SK-N-SH (cell line): ENCODE measurements at places on chromosomes 4 and X. TPM values are rescaled to one million over a fixed set of nuclear protein-coding genes. Genes with fewer than 3 reads are reported as not detected.
A peak's percentile ranks its signal among the peaks of the same experiment; 100 is the strongest.

DNA sequence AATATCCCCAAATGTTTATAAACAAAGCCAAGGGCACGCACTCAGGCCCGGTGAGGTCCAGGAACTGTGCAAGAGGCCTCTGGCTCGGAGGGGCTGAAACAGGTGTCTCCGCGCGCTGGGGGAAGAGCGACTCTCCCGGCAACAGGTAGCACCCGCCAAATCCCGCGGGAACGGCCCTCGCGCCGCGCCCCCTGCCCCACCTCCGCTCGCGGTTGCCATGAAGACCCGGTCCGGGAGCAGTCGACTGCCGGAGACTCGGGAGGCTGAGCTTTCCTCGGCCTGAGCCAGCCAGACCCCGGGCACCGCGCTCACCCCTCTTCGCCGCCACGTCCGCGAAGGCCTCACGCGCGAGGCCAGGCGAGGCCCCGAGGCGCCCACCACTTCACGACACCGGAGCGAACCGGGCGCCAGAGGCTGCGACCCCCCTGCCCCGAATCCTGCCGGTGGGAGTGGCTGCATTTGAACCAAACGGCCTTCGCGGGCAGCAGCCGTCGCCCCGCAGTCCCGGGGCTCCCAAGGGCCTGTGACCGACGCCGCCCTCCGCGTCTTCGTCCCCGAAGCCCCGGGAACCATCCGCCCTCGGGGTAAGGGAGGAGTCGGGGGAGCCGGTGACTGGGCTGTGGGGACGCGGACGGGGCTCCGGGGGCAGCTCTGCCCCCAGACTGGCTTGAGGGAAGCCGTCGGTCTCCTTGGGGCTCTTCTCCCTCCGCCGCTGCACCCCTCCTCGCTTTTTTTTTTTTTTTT lies at the start of gene NSUN7:
TSS of gene NSUN7 (plus strand) at position 239 of the 744 bp plus-strand sequence. CDS start 739 bp downstream, outside the sequence.
- H3K27me3 ChIP-seq = no peaks in the 10 kb centered on the region
- H3K4me3 ChIP-seq = peak within 1 kb of the TSS; percentile 54
- DNase-seq = peak; percentile 91
- H3K36me3 ChIP-seq = no peaks in the 10 kb centered on the region

- no peaks in the 10 kb centered on the region for H3K36me3 ChIP-seq
- no peaks in the 10 kb centered on the region for H3K4me1 ChIP-seq
- no peak for DNase-seq
- no peaks in the 10 kb centered on the region for H3K27me3 ChIP-seq
These were observed 10.1 kb downstream of the GSX2 start for GRCh38 chr4:54110019-54110416.

- H3K4me3 ChIP-seq = no peak overlapping the region
- no peak overlapping the region for H3K27ac ChIP-seq
- DNase-seq = no peak
- no peaks in the 10 kb centered on the region for H3K4me1 ChIP-seq
These were observed 116.9 kb downstream of the RASL11B start for GRCh38 chr4:52979020-52979419.

DNA sequence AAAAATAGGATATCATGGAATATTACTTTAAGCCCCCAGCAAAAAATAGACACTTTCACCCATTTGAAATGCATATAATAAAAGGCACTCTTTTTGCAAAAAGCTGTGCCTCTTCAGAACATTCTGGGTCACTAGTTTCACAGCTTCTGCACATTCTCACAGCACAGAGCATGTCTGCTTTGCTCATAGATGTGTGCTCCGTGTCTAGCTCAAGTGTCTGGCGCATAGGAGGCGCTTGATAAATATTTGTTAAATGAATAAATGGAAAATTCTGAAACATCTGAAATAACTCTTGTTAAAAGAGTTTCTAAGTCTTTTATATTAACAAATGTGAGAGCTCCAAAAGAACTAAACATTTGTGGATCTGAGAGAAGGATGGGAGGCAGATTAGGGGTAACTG lies 275.2 kb downstream of the PTTG2 start:
- H3K27me3 ChIP-seq = no peaks in the 10 kb centered on the region
- no peak overlapping the region for H3K4me3 ChIP-seq
- no peak overlapping the region for H3K27ac ChIP-seq
- DNase-seq = no peak
- no peaks in the 10 kb centered on the region for H3K36me3 ChIP-seq

Gene PCDH7
- polyA plus RNA-seq = 0.45 and 0.48 TPM in 2 replicates

Gene GAGE12E
- polyA plus RNA-seq = not detected in 2 replicates

GRCh38 chr4:126603825-126604224 lies 1028.9 kb upstream of the INTU start:
- H3K4me3 ChIP-seq = no peak overlapping the region
- no peak overlapping the region for H3K27ac ChIP-seq
- H3K36me3 ChIP-seq = no peaks in the 10 kb centered on the region
- no peaks in the 10 kb centered on the region for H3K27me3 ChIP-seq
- DNase-seq = no peak

- no peaks in the 10 kb centered on the region for H3K4me1 ChIP-seq
- no peaks in the 10 kb centered on the region for H3K36me3 ChIP-seq
- no peak overlapping the region for H3K27ac ChIP-seq
- no peaks in the 10 kb centered on the region for H3K27me3 ChIP-seq
- H3K4me3 ChIP-seq = no peak overlapping the region
These were observed 75.3 kb upstream of the USP38 start for GRCh38 chr4:143109376-143109775.

- H3K36me3 ChIP-seq = no peaks in the 10 kb centered on the region
- H3K4me1 ChIP-seq = no peaks in the 10 kb centered on the region
- peaks cover 24% of the 10 kb centered on the region; the same call in 1 of the 2 replicates for H3K27me3 ChIP-seq
- H3K27ac ChIP-seq = no peak overlapping the region
- no peak for DNase-seq
- no peak overlapping the region for H3K4me3 ChIP-seq
These were observed 37.8 kb upstream of the NHSL2 start for GRCh38 chrX:71872542-71873458.

DNA sequence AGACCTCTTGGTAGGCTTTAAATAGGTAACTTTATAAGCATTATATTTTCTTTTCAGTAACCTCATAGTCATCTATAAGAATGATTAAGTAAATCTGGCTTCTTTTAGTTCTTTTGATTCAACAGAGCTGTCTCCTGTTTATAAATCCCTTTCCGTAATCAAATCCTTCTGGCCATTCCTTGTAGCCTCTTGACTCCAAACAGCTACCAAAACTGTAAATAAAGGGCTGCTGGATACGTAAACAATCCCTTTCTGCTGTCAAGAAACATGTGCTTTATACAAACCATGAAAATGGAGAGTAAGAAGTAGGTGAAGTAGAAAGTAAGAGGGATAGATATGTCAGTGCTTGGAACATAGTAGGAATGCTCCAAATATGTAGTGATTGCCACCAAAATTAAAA lies 183.2 kb upstream of the CASK start:
- no peaks in the 10 kb centered on the region for H3K27me3 ChIP-seq
- H3K4me1 ChIP-seq = no peaks in the 10 kb centered on the region
- no peak overlapping the region for H3K4me3 ChIP-seq
- H3K36me3 ChIP-seq = no peaks in the 10 kb centered on the region
- no peak overlapping the region for H3K27ac ChIP-seq

Gene MAGEA1
- polyA plus RNA-seq = 3.0 and 3.8 TPM in 2 replicates

DNA sequence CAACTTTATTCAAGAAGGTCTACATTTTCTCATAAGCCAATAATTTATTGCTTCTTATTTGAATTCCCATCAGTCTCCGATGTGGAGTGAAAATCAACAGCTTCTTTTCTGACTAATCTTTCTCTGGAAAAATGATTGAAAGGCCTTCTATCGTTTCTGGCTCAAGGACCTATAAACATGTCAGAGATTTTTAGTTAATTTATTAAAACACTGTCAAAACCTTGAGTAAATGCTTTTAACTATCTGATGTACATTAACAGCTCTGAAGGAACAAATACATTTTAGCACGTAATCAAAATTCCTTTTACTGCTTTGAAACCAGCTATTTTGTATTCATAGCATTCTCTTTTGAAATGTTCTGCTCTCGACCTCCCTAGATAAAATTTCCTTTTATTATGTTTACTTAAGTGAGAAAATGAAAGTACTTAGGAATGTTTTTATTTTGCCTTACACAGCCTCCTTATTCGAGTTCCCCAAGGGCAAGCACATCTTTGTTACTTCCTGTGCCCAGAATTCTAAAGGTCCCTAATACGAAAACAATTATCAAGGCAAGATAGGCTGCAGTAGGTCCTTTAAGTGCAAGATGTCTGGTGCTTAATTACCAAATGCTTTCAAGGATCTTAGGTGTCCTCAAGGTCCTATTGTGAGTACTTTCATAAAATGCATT lies 3.1 kb upstream of the ZFX start:
- peak overlapping the region; percentile 95 for H3K27ac ChIP-seq
- H3K36me3 ChIP-seq = no peaks in the 10 kb centered on the region
- DNase-seq = no peak

Gene PLXNA3
- polyA plus RNA-seq = 28.3 and 33.2 TPM in 2 replicates

GRCh38 chr4:14359991-14360390 lies 642.3 kb upstream of the CPEB2 start:
- peak; percentile 7 for DNase-seq
- no peaks in the 10 kb centered on the region for H3K27me3 ChIP-seq
- H3K27ac ChIP-seq = no peak overlapping the region

DNA sequence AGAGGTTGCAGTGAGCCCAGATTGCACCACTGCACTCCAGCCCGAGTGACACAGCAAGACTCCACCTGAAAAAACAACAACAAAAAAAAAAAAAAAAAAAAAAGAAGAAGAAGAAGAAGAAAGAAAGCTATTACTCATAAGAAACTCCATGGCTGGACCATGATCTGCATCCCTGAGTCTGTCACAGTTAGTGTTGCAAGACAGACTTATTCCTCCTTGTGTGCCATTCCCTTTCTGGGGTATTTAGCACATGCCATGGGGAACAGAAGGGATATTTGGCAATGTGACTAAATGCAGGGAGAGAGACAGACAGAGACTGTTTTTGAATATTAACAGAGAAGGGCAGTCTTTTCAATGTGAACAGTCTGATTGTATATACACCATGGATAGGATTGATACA lies 16.7 kb upstream of the PDS5A start:
- no peak overlapping the region for H3K27ac ChIP-seq
- H3K4me1 ChIP-seq = no peaks in the 10 kb centered on the region
- H3K36me3 ChIP-seq = no peaks in the 10 kb centered on the region

GRCh38 chr4:152962150-152962549 lies 26.0 kb downstream of the FHDC1 start:
- no peak overlapping the region for H3K4me3 ChIP-seq
- H3K36me3 ChIP-seq = no peaks in the 10 kb centered on the region
- H3K27ac ChIP-seq = no peak overlapping the region

Gene TRIM60
- polyA plus RNA-seq = not detected in 2 replicates

DNA sequence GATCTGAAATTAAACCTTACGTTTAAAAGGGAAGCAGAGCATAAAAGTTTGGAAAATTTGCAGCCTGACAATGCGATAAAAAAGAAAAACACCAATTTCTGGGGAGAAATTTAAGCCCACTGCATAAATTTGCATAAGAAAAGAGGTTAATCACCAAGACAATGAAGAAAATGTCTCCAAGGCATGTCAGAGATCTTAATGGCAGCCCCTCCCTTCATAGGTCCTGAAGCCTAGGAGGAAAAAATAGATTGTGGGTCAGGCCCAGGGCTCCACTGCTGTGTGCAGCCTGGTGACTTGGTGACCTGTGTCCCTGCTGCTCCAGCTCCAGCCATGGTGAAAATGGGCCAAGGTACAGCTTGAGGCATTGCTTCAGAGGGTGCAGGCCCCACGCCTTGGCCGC lies 264.0 kb upstream of the CT83 start:
- no peak overlapping the region for H3K4me3 ChIP-seq
- H3K4me1 ChIP-seq = no peaks in the 10 kb centered on the region
- no peaks in the 10 kb centered on the region for H3K27me3 ChIP-seq
- no peak overlapping the region for H3K27ac ChIP-seq

DNA sequence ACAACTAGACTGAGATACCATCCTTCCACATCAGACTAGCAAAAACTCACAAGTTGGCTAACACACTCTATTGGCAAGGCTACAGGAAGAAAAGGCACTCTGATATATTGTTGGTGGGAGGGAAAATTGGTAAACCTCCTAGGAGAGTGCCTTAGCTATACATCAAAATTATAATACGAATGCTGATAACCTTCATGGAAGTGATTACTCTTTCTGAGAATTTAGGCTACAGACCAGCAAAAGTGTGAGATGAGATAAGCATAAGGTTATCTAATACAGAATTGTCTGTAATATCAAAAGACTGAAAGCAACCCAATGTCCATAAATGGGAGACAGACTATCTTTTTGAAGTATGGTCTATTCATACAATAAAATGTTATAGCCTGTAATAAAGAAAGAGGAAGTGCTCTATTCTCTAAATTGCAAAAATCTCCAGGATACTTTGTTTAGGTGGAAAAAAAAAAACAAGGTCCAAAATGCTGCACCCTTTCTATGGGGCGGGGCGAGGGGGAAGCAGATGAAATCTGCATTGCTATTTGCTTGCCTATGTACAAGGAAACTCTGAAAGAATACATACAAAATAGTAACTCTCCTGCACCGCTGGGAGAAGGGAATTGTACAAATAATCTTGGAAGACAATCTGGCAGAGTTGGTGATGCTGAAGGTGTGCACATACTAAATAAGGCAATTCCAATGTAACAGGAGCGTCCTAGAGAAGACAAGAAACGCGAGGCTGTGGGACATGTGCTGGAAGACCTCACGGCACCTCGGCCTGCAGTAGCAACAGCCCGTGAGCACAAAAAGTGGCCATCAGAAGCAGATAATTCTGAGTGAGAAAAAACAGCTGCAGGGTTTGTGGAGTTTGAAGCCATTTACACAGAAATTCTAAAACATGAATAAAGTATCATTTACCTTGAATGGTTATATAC lies 109.7 kb downstream of the AFAP1 start:
- H3K27ac ChIP-seq = peak overlapping the region; percentile 80
- DNase-seq = no peak
- peaks cover 42% of the 10 kb centered on the region for H3K4me1 ChIP-seq
- no peak overlapping the region for H3K4me3 ChIP-seq
- peaks cover 43% of the 10 kb centered on the region for H3K36me3 ChIP-seq
- H3K27me3 ChIP-seq = no peaks in the 10 kb centered on the region

DNA sequence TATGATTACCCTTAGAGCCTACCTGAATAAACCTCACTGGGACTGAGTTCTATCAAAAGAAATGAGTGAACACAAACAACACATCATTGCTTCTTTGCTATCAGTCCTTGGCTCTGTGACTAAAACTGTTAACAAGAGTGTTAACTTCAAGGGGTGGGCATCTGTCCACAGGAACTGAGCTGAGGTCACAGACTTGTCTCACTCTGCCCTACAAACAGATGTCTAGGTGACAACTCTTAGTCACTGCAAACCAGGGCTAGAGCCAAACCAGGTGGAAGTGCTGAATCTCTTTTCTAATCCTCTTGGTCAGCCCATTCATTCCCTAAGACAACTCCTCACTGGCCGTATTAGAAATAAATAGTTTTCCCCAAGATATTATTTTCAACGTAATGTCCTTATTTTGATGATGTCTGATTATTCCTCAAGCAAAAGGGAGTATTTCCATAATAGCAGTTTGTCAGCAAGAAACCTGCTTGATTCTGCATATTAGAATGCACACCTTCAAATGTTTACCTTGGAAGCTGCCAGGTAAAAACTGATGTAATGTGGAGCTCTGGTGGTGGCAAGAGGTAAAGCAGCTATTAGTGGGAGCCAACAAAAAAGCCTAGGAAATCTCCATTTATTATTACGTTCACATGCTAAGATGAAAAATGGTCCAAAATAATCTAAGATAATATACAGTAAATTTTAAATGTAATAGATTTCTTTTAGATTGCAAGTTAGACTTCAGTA lies 4.0 kb downstream of the COL25A1 start:
- no peaks in the 10 kb centered on the region for H3K36me3 ChIP-seq
- peak; percentile 27 for DNase-seq
- H3K27me3 ChIP-seq = peaks cover 36% of the 10 kb centered on the region
- no peak overlapping the region for H3K4me3 ChIP-seq
- H3K4me1 ChIP-seq = peaks cover 9% of the 10 kb centered on the region; the same call in 1 of the 2 replicates

Gene DACH2
- polyA plus RNA-seq = not detected in 2 replicates

Gene DCAF12L2
- not detected in 2 replicates for polyA plus RNA-seq

- H3K4me3 ChIP-seq = no peak overlapping the region
- no peak for DNase-seq
- no peaks in the 10 kb centered on the region; the same call in 1 of the 2 replicates for H3K36me3 ChIP-seq
- H3K4me1 ChIP-seq = peaks cover 8% of the 10 kb centered on the region
- H3K27me3 ChIP-seq = no peaks in the 10 kb centered on the region
These were observed 41.2 kb downstream of the DCLK2 start for GRCh38 chr4:150119492-150119891.
